ENCODE measurements at places on chromosomes 3 and 15.
A peak's percentile ranks its signal among the peaks of the same experiment; 100 is the strongest.

- DNase-seq = no peak
Observed at GRCh38 chr15:89119489-89120478, 31.5 kb downstream of the ABHD2 start.

DNA sequence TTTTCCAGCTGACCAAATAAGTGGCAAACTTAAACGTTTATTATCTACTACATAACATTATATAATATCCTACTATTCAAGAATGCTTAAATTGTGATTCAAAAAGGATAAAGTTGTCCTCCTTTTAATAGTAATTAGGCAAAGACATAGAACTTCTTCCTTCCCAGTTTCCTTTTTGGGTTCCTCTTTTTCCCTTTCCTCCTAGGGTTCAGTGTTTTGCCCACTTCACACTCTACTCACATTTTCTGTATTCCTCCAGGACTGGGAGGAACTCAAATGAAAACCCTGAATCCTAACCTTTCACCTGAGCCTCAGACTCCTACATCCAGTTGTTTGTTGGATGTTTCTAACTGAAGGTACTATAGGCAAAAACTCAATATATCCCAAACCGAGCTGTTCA, 132.5 kb downstream of the PEAK1 start:
- no peak for DNase-seq

- DNase-seq = no peak
Observed at GRCh38 chr15:66151809-66152208, 101.7 kb downstream of the MEGF11 start.

GRCh38 chr15:78063217-78063616, 14.3 kb downstream of the TBC1D2B start:
- no peak for DNase-seq

DNA sequence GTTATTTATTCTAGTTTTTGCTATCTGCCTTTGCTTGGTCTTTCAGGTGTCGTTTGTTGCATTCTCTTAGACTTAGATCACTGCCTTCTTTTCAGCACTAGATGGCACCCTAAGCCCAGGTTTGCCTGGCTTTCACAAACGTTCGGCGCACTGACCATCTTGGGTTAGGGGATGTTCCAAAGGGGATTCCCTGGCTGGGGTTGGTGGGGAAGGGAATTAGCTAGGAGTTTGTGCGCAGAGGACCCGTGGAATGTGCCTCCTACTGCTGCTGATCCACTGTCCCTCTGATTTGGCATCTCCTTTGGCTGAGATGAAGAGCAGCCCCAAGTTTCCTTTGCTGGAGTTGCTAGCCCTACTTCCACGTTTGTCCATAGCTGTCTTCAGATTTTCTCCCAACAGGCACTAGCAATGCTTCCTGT, 33.9 kb downstream of the PFN2 start:
- DNase-seq = peak; percentile 39

DNA sequence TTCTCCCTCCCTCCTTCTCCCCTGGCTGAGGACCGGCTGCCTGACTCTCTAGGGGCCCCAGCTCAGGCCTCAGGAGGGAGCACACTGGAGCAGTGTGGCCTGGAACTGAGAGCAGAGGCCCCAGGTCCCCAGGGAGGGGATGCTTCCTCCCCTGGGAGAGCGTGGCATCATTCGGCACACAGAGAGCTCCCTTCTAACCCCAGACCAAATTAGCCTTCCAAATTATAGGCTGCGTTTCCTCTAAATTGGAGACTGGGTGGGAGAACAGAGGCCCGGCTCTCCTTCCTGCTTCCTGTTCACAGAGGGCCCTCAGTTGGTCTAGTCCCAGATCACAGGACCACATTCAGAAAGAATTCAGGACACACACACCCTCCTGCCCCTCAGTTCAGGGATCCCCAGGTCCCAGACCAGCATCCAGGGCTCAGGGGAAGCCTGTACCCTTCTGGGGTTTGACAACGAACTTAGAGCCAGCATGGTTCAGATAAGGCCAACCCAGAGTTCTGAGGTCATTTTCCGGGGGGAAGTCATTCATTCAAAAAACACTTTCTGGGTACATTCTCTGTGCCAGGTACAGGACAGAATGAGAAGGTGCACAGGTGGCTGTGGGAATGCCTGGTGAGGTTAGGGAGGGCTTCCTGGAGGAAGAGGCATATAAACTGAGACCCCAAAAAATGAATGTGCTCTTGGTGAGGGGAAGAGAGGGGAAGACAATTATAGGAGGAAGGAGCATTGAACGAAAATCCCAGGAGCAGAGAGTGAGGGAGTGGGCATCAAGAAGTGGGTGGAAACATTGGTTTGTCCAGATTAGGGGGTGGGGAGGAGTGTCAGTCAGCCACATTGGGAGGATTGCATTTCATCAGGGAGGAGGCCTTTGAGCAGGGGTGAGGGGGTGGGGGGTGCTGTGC, 28.4 kb upstream of the RPL29 start:
- DNase-seq = no peak

GRCh38 chr3:36973139-36973538, 19.8 kb downstream of the EPM2AIP1 start:
- DNase-seq = no peak

DNA sequence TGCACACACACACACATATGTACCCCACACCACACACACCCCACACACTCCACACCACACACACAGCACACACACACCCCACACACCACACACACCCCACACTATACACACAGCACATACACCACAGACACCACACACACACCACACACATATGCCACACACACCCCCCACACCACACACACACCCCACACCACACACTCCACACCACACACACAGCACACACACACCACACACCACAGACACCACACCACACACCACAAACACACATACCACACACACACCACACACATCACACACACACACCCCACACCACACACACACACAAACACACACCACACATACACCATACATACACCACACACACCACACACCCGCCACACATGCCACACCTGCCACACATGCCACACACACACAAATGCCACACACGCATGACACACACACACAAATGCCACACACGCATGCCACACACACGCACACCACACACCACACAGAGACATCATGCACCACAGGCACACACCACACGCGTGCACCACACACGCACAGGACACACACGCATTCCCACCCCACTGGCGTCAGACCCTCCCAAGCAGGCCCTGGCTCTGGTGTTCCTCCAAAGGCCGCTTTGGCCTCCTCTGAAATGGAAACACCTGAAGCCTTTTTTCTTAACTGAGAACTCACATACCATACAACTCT, 15.7 kb downstream of the CHST13 start:
- no peak for DNase-seq

- DNase-seq = no peak
Observed at GRCh38 chr3:130661140-130661891, 85.3 kb downstream of the PIK3R4 start.

DNA sequence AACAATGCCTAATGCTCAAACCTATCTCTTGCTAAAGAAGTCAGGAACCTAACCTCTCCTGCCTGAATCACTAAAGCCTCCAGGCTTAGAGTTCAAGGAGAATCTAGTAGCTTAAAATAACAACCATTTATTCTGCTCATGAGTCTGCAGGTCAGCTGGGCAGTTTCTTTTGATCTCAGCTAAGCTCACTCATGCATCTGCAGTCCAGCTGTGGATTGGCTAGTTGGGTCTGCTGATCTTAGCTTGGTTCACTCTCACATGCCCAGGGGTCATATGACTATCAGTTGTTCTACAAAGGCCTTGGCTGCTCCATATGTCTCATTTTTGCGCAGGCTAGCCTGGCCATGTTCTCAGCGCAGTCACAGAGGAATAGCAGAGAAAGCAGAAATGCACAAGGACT, 109.2 kb upstream of the STT3B start:
- no peak for DNase-seq

DNA sequence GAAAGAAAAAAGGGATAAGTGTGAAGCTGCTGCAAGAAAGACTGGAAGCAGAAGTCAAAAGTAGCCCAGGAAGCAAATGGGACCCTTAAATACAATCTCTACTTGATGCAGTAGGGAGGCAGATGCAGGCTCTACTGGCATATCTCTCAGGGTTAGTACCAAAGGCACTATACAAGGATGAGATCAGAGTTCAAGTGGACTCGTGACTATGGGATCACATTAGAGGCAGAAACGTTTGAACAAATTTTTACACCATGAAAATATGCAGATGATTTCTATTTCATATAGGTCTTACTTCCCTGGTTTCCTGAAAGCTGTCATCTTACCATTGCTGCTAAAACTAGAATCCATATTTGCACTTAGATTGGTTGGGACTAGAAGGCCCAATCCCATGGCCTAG, 27.7 kb upstream of the ANXA2 start:
- DNase-seq = no peak

DNA sequence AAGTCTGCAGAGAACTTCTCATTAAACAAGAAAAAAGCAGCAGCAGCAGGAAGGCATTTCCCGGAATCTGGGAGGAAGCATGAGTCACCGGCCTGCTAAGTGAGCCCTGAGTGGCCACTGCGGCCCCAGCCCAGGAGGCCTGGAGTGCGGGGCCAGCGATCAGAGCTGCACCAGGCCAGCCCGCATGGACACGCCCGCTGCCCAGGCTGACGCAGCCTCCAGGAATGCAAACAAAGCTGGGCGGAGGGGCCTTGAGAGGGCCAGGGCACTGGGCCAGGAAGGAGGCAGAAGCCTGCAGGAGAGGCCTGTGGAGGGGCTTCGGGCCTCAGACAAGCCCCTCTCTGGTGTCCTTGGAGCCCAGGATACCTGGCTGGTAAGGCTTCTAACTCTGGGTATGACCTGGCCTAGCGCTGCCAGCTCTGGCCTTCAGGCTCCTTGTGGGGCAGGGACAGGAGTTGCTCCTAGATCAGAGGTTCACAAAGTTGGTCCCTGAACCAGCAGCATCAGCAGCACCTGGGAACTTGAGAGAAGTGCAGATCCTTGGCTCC, 101.2 kb downstream of the SMAD6 start:
- DNase-seq = no peak

GRCh38 chr3:149449799-149450198, 24.7 kb upstream of the TM4SF4 start:
- DNase-seq = no peak

DNA sequence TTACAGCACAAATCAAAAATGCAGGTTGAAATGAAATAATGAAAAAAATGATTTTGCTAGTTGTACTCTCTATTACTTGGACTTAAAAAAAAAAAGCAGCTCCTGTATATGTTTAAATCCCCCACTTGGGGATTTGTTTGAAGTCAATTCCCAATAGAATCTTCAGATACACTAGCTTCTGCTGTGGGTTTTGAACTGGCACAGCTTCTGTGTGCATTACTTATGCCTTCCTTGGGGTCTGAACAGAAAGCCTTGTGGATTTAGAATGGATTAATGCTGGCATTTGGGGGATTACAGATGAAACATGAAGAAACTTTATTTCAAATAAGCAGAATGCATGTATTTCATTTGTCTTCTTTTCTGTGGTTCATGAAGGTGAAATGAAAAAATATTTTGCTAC, 513.2 kb upstream of the TBL1XR1 start:
- DNase-seq = no peak

DNA sequence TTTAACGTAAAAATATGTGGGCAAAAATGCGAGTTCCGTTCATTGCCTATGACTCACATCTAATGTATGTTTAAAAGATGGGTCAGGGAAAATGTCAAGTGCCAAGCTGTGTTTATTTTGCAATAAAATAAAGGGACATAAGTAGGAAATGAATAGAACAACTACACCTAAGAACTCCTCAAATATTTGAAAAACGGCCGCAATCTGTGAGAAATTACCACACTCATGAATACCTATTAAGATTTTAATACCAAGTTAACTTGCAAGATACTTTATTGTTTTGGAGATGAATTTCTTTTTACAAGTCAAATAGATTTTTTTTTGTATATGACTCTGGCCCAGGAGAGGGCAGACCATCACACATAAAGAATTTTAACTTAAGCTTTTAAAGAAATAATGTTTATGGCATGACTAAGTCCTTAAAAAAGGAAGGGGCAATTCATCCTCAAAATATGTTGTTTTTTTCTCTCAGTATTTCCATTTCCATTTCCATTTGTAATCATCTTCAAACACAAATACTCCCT, 152.7 kb downstream of the SUCNR1 start:
- DNase-seq = no peak

DNA sequence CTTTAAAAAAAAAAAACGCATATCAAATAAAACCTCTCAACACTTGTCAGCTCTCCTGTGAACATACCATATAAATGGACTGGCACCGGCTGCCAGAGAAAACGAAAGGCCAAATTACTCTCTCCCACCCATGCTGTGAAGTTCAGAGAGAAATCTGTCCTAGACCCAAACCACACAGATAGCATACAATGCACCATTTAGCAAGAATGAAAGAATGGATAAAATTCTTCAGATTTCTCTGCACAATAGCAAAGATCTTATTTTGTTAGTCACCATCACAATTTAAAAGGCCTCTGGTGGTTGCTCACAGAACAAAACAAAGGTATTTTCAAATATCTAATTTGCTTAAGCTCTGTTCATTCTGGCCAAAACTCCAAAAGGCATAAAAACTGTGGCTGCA, 93.9 kb upstream of the BHLHE40 start:
- DNase-seq = no peak

- DNase-seq = no peak
Observed at GRCh38 chr3:13494463-13495350, 14.6 kb downstream of the HDAC11 start.

GRCh38 chr3:186514296-186515002, 29.7 kb downstream of the CRYGS start:
- no peak for DNase-seq

DNA sequence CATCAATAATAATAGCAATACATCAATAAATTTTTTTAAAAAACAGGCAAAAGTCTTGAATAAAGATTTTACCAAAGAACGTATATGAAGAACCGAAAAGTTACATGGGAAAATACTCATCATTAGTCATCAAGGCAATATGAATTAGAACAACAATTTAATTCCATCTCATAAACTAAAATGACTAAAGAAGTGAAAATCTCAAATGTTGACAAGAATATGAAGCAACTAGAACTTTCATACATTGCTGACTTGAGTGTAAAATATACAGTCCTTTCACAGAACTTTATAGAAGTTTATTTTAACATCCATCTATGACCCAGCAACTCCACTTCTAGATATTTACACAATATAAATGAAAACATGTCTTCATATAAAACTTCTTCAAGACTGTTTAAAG, 35.3 kb upstream of the ABHD10 start:
- no peak for DNase-seq

DNA sequence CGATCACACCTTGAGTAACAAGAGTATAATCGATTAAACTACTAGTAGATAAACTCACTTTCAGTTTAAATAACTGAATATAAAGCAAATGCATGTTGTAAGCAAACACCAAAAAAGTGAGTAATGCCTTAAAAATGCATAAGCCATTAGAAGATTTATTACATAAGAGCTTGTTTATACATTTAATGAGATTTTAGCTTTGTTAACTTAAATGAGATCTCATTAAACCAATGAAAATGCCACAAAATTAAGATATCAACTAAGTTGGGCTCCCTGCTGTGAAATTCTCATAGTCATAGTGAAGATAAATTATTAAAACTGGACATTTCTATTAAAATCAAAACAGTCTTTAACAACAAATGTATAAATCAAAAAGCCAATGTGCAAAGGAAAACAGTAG, 701.2 kb downstream of the NLGN1 start:
- DNase-seq = no peak

DNA sequence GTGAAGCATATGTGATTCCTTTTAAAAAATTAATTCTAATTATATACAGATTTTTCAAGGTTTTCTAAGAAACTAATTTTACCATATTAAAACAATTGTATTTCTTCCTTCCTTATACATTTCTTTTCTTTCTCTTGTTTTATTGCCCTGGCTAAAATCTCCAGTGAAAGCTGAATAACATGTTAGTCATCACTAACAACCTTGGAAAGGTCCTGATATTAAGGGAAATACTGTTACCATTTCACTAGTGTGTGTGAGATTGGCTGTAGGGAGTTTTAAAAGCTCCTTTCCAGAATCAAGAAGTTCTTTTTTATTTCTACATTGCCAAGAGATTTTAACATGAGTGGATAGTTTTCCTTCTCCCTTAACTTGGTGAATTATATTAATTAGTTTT, 229.7 kb upstream of the EIF1B start:
- no peak for DNase-seq
